ENCODE measurements at places on chromosomes 2 and 18. TPM values are rescaled to one million over a fixed set of nuclear protein-coding genes. Genes with fewer than 3 reads are reported as not detected.

Gene CUL3
- 50.4 TPM for polyA plus RNA-seq

Gene C1QL2
- polyA plus RNA-seq = not detected

Gene PTPRN
- polyA plus RNA-seq = 0.04 TPM

Gene DSG1
- polyA plus RNA-seq = not detected

Gene COL4A4
- polyA plus RNA-seq = 3.5 TPM

Gene SPP2
- not detected for polyA plus RNA-seq

Gene DNAJC10
- polyA plus RNA-seq = 41.3 TPM

Gene ELMOD3
- 51.8 TPM for polyA plus RNA-seq

Gene CERKL
- polyA plus RNA-seq = 0.03 TPM

Gene IL1R2
- polyA plus RNA-seq = not detected

Gene PRADC1
- polyA plus RNA-seq = 4.6 TPM

Gene TSPYL6
- not detected for polyA plus RNA-seq

Gene BMP10
- polyA plus RNA-seq = not detected

Gene PAX8
- polyA plus RNA-seq = 0.45 TPM

Gene SLC8A1
- 0.07 TPM for polyA plus RNA-seq

Gene ARHGAP15
- polyA plus RNA-seq = 58.1 TPM

Gene CFAP210
- not detected for polyA plus RNA-seq

Gene KYNU
- polyA plus RNA-seq = 14.5 TPM

Gene TRIB2
- 173 TPM for polyA plus RNA-seq

Gene FLACC1
- polyA plus RNA-seq = 1.5 TPM
